A549 treated with dexamethasone at 1 μM for 4 hours (cell line): ENCODE measurements at places on chromosomes 13 and 19. TPM values are rescaled to one million over a fixed set of nuclear protein-coding genes. Genes with fewer than 3 reads are reported as not detected.

The NLRP9 gene
- not detected in 5 replicates for total RNA-seq

The PIBF1 gene
- total RNA-seq = 3.6 to 5.1 TPM (median 4.6 TPM) in 5 replicates

The TUBA3C gene
- 0.06 to 0.12 TPM (median 0.07 TPM) in 3 of 5 replicates, not detected in the others for total RNA-seq

The SIAH3 gene
- total RNA-seq = not detected in 5 replicates

The PALM3 gene
- total RNA-seq = 1.5 to 2.1 TPM (median 1.9 TPM) in 5 replicates

The TNNT1 gene
- total RNA-seq = 124 to 145 TPM (median 127 TPM) in 5 replicates

The GRIN3B gene
- total RNA-seq = 1.7 to 3.9 TPM (median 3.0 TPM) in 5 replicates

The PGLYRP1 gene
- not detected in 5 replicates for total RNA-seq

The PSG7 gene
- 0.04 to 0.11 TPM (median 0.06 TPM) in 5 replicates for total RNA-seq

The SULT2A1 gene
- 0.03 to 0.04 TPM in 2 of 5 replicates, not detected in the others for total RNA-seq

The ZNF581 gene
- 37.3 to 44.0 TPM (median 42.8 TPM) in 5 replicates for total RNA-seq

The LAIR1 gene
- total RNA-seq = 0.04 to 0.21 TPM in 2 of 5 replicates, not detected in the others

The SSC5D gene
- 0.28 to 0.84 TPM (median 0.58 TPM) in 5 replicates for total RNA-seq

The SNAPC2 gene
- 17.5 to 29.6 TPM (median 28.0 TPM) in 5 replicates for total RNA-seq

The TUBGCP3 gene
- 14.6 to 18.7 TPM (median 17.5 TPM) in 5 replicates for total RNA-seq

The IGFL4 gene
- total RNA-seq = 0.16 to 0.52 TPM (median 0.47 TPM) in 5 replicates

The KASH5 gene
- total RNA-seq = not detected in 5 replicates

The CGB5 gene
- total RNA-seq = 0.20 to 0.72 TPM (median 0.42 TPM) in 4 of 5 replicates, not detected in the other

The IRGC gene
- not detected in 5 replicates for total RNA-seq

The RGCC gene
- total RNA-seq = 9.4 to 14.3 TPM (median 12.2 TPM) in 5 replicates

The ZNF709 gene
- total RNA-seq = 0.02 TPM in 1 of 5 replicates, not detected in the others

The ADAMTS10 gene
- total RNA-seq = 6.8 to 13.7 TPM (median 12.5 TPM) in 5 replicates

The EFNB2 gene
- total RNA-seq = 4.2 to 4.9 TPM (median 4.5 TPM) in 5 replicates

The ZNF560 gene
- total RNA-seq = not detected in 5 replicates

The ZFP36 gene
- 195 to 324 TPM (median 282 TPM) in 5 replicates for total RNA-seq

The ZSCAN4 gene
- total RNA-seq = not detected in 5 replicates

The NDFIP2 gene
- total RNA-seq = 16.2 to 24.0 TPM (median 19.2 TPM) in 5 replicates

The FCER2 gene
- not detected in 5 replicates for total RNA-seq

The CLEC17A gene
- total RNA-seq = not detected in 5 replicates

The GJB6 gene
- 0.06 to 0.09 TPM in 2 of 5 replicates, not detected in the others for total RNA-seq

The PCDH9 gene
- total RNA-seq = 5.7 to 7.9 TPM (median 7.0 TPM) in 5 replicates

The CEACAM8 gene
- not detected in 5 replicates for total RNA-seq

The POLR2I gene
- total RNA-seq = 239 to 270 TPM (median 250 TPM) in 5 replicates

The KRTDAP gene
- total RNA-seq = not detected in 5 replicates

The BEST2 gene
- 2.1 to 4.3 TPM (median 3.0 TPM) in 5 replicates for total RNA-seq

The SPACA4 gene
- total RNA-seq = 0.08 to 0.11 TPM in 2 of 5 replicates, not detected in the others

The UGGT2 gene
- 7.5 to 11.2 TPM (median 10.1 TPM) in 5 replicates for total RNA-seq

The PEAK3 gene
- total RNA-seq = 0.15 to 0.41 TPM (median 0.31 TPM) in 5 replicates

The ZNF350 gene
- 3.6 to 6.0 TPM (median 5.3 TPM) in 5 replicates for total RNA-seq

The PRR20E gene
- total RNA-seq = not detected in 5 replicates

The ZIM2 gene
- total RNA-seq = not detected in 5 replicates

The ZNF677 gene
- total RNA-seq = not detected in 5 replicates

The METTL21C gene
- not detected in 5 replicates for total RNA-seq

The CPT1C gene
- 11.3 to 13.2 TPM (median 12.1 TPM) in 5 replicates for total RNA-seq

The LIN37 gene
- 19.1 to 28.1 TPM (median 22.8 TPM) in 5 replicates for total RNA-seq

The SHISA7 gene
- total RNA-seq = 0.02 TPM in 2 of 5 replicates, not detected in the others

The CD33 gene
- total RNA-seq = 0.06 to 0.08 TPM (median 0.07 TPM) in 3 of 5 replicates, not detected in the others

The CCDC8 gene
- total RNA-seq = not detected in 5 replicates

The PCDH17 gene
- 0.01 to 0.02 TPM (median 0.01 TPM) in 4 of 5 replicates, not detected in the other for total RNA-seq

The ZNF850 gene
- total RNA-seq = 0.41 to 0.79 TPM (median 0.62 TPM) in 5 replicates

The SYNE4 gene
- 0.15 to 0.36 TPM (median 0.28 TPM) in 5 replicates for total RNA-seq

The TNFRSF19 gene
- 2.6 to 4.0 TPM (median 3.9 TPM) in 5 replicates for total RNA-seq

The BCL3 gene
- 25.7 to 66.4 TPM (median 59.5 TPM) in 5 replicates for total RNA-seq

The C13orf42 gene
- total RNA-seq = not detected in 5 replicates

The AP3D1 gene
- total RNA-seq = 56.3 to 87.5 TPM (median 80.0 TPM) in 5 replicates

The FFAR1 gene
- 0.06 TPM in 1 of 5 replicates, not detected in the others for total RNA-seq

The C1QTNF9 gene
- total RNA-seq = not detected in 5 replicates

The COPE gene
- total RNA-seq = 131 to 148 TPM (median 135 TPM) in 5 replicates

The LSR gene
- 7.4 to 11.3 TPM (median 8.8 TPM) in 5 replicates for total RNA-seq
